ENCODE measurements at places on chromosomes 2 and 18.

DNA sequence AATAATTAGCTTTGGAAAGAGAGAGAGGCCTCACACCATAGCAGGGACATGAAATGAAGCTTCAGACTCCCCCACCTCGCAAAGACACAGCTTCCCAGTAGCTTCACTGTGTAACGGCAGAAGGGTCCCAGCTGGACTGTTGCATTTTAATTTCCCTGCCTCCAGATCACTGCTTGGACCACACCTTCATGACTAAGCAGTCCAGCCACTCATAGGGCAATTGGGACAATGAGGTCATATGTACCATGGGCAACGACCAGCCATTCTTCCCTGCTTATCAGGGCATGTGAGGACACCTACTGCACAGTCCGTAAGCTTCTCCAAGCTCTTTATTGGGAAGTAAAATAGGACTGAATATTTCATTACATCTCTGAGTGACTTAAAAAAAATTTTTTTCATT, 183.0 kb downstream of the MREG start:
- peak; percentile 20 for DNase-seq

DNA sequence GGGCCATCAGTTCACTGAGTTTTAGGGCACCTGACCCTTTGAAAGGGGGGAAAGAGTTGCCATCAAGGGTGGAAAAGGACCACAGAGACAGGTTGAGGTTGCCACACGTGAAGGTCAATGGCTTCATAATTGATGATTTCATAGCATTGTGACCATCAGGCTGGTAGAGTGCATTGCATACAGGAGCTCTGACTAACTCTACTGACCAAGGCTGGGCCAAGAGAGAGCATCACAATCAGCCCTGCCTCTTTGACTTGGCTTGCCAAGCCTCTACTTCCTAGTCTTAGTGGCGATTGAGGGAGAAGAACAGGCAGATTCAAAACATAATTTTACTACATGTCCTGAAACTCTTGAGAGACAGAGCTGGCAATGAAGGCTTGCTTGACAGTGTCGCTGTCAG, 5.8 kb upstream of the TNP1 start:
- DNase-seq: no peak

DNA sequence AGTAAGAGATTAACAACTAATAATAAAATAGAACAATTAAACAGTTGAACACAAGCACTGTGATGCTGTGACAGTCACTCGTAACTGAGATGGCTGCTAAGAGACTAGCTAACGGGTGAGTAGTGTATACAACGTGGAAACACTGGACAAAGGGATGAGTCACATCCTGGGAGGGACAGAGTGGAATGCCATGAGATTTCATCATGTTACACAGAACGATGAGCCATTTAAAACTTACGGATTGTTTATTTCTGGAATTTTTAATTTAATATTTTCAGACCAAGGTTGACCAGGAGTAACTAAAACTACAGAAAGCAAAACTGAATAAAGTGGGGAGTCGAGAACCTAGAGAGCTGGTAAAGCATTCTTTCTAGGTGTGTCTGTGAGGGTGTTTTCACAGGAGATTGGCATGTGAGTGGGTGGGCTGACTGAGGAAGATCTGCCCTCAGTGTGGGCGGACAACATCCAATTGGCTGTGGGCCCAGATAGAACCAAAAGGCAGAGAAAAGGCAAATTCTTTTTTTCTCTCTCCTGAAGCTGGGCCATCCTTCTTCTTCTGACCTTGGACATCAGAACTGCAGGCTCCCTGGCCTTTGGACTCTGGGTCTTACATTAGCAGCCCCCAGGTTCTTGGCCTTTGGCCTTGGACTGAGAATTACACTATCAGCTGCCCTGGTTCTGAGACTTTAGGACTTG, 14.6 kb downstream of the TMSB10 start:
- peak; percentile 53 for DNase-seq

- no peak for DNase-seq
These were observed 54.4 kb upstream of the CWC22 start for GRCh38 chr2:180061546-180061945.

DNA sequence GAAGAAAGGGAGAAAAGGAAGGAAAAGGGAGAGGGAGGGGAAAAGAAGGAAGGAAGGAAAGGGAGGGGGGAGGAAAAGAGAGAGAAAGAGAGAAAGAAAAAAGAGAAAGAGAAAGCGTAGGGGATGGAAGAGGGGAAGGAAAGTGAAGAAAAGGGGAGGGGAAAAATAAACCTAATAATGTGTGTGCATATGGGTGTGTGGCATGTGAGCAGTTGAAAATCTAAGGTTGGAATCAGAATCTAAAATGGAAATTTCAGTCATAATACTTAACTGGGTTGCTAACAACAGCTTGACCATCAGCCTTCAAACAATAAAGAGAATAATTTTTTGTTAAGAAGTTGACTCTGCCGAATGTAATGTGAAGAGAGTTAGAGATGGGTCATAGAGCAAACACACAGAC, 407.9 kb upstream of the SLC14A2 start:
- no peak for DNase-seq

DNA sequence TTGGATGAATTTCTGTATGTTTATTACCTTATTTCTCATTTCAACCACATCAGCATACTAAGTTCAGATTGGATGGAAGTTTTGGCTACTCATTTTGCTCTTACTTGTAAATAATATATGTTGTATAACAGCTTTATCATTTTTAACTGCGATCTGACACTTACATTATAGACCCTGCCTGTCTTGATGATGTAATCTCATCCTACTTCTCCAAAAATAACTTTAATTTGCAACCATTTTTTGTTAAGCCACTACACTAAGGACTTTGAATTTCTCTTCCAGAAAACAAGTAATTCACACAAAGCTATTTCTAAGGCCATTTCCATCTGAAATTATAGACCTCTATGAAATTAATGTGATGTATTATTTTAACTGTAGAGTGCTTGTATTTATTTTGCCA, 240.7 kb downstream of the WDR7 start:
- no peak for DNase-seq

- no peak for DNase-seq
These were observed 32.1 kb upstream of the MAL start for GRCh38 chr2:94993176-94994062.

DNA sequence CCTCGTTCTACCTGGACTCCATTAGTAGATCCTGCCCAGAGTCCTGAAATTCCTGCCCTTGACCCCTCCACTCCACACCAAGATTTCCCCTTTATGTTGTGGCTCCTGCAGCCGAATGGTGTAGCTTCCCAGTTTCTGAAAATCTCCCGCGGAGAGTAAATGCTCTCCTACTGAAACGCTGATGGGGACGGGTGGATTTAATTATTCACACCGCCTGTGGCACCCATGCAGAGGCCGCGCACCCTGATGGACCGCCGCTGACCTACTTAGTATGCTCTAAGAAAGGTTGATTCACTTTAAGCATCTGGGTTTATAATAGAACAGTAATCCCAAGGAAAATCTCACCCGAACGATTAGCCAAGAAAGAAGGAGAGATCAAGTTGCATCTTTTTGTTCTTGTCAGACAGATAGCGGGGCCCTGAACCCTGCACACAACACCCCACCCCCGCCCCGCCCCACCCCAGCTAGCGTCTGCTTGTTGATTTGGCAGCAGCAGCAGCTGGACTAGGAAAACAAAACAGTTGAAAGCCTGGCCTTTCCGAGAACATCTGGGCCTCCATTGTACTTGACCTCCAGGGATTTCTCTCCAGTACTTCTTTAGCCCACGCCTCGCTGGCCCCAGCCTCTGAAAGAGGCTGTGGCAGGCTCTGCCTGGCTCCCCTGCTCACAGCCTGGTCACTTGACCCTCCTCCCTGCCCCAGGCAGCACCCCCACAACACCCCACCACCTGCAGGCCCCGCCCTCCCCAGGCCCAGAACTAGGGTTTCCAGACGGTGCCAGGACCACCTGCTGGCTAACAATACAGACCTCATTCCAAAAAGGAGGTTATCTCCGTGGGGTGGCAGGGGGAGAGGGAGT, 53.6 kb downstream of the DPYSL5 start:
- DNase-seq: no peak

DNA sequence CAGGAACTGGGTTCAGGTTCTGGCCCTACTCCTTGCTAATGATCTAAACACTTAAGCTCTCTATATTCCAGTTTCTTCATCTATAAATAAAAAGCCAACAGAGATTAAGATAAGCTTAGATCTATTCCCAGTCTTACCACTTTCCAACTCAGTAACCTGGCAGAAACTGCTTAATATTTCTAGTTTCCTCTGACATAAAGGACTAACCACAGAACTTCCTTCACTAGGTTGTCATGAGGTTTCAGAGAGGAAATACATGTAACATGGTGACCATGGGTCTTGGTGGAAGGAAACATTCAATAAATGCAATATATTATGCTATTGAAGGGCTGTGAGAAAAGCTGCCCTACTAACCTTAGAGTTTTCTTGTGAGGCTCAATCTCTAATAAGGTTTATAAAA, 114.4 kb upstream of the PDE1A start:
- no peak for DNase-seq

DNA sequence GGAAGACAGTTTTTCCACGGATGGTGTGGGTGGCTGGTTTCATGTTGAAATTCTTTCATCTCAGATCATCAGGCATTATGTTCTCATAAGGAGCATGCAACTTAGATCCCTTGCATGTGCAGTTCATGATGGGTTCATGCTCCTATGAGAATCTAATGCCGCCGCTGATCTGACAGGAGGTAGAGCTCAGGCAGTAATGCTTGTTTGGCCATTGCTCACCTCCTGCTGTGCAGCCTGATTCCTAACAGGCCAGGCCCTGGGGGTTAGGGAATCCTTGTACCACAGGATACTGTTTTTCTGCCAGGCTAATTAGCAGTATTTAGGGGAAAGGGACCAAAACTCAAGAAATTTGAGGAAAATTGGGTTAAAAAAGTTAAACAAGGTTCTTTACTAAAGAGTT, 5.3 kb upstream of the LHCGR start:
- no peak for DNase-seq

GRCh38 chr2:118473241-118473640, 374.2 kb downstream of the EN1 start:
- DNase-seq: no peak

DNA sequence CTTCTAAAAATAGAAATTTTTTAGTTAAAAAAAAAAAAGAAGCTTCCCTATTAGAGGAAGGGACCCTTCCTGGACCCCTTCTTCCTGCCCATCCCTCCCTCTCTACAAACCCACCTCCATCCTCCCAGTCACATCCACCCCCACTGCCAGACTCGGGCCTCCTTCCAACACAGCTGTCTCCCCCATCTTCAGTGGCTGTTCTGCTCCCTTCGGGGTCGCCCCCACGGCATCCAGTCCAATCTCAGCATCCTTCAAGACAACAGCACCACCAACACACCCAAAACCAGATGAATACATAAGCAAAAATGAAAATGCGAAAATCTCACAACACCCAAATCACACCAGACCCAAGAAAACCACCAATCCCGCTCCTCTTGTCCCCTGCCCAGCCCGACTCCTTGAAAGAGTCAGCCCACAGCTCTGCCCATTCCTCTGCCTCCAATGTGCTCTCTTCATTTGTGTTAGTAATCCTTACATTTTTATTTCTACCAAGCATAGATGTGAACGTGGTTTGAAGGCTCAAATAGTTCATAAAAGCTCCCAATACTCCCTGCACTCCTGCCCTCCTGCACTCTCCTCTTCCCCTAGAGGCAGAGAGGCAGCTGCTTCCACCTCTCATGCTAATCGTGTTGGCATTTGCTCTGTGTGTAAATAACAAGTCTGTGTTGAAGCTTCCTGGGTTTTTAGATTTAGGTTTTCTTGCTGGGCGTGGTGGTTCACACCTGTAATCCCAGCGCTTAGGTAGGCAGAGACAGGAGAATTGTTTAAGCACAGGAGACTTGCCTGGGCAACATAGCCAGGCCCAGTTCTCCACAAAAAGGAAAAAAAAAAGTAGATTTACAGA, 37.0 kb downstream of the MAL start:
- peak; percentile 73 for DNase-seq

- no peak for DNase-seq
These were observed 1.8 kb upstream of the NPAS2 start for GRCh38 chr2:100818003-100818605.

DNA sequence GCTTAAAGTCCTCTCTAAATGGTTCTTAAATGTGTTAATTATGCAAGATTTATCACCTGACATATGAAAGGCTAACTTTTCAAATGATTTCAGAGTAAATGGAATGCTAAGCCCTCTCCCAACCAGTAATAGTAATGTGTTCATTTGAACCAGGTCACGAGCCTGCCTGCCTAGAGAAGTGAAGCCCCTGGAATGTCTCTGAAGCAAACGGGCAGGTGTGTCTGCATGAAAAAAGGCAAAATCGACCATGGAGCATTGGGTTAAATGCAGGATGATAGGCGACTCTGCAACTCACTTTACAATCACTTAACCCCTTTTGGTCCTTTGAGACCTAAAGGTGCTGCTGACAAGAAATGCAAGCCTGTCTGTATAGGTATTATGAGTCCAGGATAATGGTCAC, 798.4 kb upstream of the ACVR2A start:
- DNase-seq: no peak

DNA sequence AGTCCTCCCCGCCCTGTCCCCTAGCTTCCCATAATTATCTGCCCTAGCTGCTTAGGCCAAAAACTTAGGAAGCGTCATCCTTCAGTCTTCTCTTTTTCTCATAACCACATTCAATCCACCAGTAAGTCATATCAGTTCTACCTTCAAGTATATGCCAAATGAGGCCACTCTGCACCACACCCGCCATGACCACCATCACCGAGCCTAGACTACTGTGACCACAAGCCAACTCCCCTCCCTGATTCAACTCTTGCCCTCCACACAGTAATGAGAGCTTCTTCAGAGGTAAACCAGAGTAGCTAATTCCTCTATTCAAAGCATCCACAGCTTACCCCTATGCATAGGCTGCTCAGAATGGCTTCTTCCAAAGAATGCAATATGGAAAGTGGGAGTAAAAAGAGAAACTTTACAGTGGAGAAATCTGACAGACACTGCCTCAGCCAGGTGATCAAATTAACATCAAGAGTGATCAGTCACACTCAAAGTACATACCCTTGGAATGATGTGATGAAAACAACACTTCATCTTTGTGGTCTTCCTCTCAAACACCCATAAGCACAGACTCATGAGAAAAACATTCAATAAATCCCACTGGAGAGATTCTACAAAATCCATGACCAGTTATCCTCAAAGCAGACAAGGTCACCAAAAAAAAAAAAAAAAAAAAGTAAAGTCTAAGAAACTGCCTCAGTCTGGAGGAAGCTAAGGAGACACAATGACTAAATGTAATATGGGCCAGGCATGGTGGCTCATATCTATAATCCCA, 17.7 kb downstream of the MBOAT2 start:
- no peak for DNase-seq

DNA sequence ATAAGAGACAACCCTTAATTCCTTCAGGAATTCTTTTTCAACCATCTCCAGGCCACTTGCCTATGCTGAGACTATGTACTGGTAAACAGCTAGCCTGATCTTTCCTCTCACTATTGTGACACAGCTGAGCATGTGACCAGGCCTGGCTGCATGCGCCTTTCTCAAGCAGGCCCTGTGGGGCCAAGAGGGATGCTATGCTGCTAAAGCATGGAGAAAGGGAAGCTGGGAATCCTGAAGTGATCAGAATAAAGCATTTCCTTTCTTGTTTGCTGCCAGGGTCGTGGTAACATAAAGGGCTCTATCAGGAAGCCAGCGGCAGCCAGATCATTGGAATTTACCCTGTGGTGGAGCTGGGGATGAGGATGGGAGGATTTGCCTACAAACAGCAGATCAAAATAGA, 29.8 kb upstream of the LCLAT1 start:
- DNase-seq: no peak
